ENCODE measurements at places on chromosomes 6 and 20.

- peak; percentile 88 for DNase-seq
Observed at GRCh38 chr20:34704177-34705007, at the start of gene TP53INP2. Gene TP53INP2 (plus strand): TSS chr20:34704344. CDS start chr20:34708740, 4,396 bp downstream.

DNA sequence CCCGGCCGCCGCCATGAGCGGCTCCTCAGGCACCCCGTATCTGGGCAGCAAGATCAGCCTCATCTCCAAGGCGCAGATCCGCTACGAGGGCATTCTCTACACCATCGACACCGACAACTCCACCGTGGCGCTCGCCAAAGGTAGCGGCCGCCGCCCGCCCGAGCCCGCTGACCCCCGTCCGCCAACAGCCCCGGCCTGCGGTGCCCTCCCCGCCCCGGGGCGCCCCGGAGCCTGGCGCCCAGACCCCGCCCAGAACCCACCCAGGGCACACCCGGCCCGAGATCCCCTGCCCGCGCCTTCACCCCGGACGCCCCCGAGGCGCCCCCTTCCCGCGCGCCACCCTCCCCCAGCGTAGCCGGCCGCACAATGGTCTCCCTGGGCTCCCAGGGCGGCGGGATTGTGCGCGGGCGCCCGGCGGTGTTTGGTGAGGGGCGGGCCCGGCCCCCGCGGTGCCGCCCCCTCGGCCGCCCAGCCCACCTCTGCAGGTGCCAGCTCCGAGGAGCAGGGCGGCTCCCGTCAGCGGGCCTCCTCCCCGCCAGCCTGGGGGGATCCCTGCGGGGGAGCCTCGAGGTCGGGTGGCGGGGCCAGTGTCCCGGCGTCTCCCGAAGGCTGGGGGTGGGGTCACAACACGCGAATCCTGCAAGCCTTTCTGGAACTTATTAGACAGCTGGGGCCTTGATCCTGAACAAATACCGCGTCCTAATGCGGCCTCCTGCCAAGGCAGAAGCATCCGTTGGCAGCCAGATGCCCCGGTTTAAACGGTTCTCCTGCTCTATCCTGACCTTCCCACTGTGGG is 577 bp downstream of the LSM14B start:
- peak; percentile 44 for DNase-seq

DNA sequence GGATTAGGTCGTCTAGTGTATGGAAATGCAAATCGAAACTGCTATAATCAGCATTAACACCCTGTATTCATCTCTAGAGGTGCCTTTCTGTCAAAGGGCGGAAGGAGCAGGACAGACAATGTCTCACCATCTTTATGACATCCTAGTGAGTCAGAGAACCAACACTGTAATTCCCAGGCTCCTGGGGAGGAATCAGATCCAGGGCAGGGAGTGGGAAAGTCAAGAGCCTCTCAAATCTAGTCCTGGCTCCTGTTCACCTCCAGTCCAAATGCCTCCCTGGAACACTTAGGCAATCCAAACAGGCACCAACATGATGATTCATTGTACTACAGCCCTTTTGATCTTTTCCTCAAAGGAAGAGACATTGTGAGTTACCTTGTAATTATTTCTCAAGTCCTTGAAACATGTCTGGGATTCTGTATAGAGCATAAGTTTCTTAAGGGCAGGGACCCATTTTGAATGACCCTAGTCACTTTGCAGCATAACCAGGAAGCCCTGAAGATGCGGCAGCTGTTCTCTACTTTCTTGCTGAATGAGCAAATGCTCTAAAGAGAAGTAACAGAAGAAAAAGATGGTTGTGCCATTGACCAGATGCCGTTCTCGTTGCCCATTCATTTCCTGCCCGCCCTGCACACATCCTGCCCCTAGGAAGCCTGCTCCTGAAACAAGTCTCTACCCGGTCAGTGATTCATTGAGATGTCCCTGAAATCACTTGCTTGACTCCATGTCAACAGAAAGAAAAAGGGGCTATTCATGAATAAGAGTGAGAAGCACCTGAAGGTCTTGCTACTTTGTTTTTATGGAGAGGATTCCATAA is 112.8 kb upstream of the JARID2 start:
- DNase-seq = peak; percentile 71

DNA sequence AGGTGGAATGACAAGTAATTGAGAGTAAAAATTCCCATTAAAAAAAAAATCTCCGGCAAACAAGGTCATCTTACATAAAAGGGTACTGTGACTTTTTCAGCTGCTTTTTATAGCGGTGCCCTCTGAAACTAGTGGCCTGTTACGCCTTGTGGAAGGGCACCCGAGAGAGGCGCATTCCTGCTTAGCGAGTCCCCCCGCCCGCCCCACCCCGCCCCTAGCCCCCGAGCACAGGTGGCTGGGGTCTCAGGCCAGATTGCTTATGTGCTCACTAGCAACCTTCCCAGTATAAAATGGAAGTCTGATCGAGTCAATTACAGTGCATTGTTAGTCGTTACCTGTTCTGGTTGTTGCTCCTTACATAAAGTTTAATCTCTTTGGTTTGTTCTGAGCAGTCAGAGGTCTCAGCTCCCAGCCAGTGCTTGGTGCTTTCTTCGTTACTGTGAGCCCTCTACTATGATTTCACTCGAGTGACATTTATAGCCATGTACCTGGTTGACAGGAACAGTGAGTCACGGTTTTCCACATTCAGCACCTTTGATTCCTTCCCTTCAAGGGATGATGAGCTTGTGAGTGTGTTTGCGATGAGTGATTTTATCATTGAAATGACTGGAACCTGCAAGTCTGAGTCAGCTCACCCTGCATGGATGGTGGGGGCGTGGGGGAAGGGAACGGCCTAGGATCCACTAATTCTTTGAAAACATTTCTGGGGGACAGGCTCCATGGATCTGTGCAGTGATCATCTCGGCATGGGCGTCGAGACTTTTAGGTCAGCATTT is 47.6 kb downstream of the ZDHHC14 start:
- no peak for DNase-seq

GRCh38 chr20:52230409-52230808 is 38.8 kb upstream of the ZFP64 start:
- peak; percentile 51 for DNase-seq

GRCh38 chr6:106547601-106548453 is 81.5 kb downstream of the RTN4IP1 start:
- peak; percentile 22 for DNase-seq

DNA sequence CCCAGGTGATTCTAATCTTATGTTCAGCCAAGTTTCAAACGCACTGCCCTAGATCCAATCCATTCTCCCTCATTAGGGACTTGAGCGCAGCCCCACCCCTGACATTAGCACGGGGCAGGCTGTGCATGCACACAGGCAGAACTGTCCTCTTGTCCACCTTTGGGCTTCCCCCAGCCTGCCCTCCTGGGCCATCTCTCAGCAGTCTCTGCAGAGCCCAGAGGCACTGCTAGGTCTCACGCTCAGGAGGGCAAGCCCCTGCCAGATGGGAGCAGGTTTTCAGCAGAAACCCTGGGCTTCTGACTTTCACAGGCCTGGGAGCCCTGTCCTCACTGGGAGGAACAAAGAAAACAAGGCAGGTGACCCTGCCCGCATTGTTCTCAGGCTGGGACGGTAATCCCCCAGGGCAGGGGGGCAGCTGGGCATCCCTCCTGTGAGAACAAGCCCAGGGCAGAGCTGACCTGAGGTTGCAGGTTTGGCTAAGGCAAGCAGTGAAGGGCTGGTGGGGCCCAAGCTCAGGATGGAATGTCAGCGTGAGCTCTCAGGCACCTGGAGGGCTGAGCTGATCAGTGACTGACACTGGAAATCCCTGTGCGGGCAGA is 24.5 kb downstream of the KCNK5 start:
- DNase-seq = no peak

DNA sequence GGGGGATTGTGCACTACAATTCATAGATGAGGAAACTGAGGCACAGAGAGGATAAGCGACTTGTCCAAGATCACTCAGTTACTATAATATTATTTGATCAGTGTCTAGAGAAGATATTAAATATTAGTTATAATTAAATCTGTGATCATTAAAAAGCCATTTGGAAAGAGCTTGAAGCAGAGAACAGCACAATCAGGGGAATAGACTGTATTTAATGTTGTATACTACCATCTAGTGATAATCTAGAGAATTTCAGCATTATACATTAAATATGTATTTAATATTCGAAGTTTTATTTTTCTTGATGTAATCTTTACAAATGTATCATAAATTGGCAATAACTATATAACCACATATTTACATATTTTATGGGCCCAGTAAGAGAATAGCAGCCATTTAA is 20.1 kb upstream of the MTCL3 start:
- DNase-seq = peak; percentile 39

DNA sequence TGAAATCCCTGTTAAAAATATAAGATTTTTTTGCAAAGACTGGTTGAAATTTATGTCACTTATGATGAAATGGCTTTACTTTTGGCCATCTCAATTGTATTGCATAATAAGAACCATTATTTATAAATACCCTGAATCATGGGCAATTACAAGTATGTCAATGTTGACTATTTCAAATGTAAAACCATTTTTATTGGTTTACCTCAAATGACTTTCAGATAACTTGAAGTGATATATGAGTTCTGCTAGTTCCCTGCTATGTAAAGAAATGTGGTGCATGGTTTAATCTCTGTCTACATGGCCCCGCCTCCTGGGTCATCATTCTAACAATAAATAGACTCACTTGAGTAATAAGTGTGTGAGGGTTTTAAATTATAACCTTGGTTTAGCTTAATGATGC is 275.6 kb upstream of the PREP start:
- DNase-seq = peak; percentile 51

- DNase-seq = no peak
Observed at GRCh38 chr6:136761227-136761922, 30.9 kb downstream of the MAP3K5 start.

- DNase-seq = no peak
Observed at GRCh38 chr6:163406366-163406765, 8.2 kb upstream of the QKI start.

- DNase-seq = no peak
Observed at GRCh38 chr20:63428906-63429575, 43.4 kb downstream of the KCNQ2 start.

GRCh38 chr20:49880177-49880576 is 35.2 kb downstream of the SPATA2 start:
- no peak for DNase-seq

DNA sequence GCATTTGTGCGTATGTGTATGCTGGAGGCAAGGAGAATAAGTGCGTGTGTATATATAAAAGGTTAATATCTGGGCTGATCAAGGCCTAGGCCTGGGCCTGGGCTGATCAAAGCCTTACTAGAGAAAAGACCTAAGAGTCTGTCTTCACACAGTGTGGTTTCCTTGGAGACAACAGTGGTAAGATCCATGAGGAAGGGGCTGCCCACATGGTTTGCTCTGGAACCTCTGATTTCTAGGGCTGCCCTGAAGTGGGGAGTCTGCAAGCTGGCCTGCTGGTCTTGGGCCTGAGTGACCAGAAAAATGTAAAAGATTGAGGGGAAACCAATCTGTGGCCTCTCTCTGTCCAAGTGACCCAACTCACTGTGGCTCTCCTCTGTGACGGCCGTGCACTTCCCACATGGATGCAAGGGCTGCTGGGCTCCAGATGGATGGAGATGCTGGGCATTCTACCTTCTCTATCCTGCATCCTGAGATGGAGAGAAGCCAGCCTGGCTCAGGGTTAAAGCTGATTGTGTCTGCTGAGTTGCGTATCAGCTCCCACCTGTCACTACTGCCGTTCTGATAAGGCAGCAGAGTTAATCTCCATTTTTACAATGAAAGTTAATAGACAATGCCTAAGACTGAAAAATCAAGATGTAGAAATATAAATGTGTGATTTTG is 90.3 kb upstream of the NXT1 start:
- DNase-seq = no peak

DNA sequence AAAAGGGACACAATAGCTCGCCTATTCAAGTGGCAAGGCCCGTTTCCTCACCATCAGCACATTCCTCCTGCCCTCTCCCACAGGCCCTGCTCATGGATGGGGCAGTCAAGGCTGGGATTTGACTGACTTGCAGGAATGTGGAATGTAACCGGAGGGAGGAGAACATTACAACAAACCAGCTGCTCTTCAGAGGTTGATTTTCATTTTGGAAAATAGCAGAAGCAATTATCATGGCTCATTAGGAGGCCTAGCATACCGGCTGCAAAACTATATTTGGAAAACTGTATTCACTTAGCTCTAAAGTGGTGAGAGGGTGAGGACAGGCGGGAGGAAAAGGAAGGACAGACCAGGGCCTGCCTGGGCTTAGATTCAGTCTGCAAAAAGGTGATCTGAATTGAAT is 283.7 kb downstream of the CD83 start:
- DNase-seq = peak; percentile 33

DNA sequence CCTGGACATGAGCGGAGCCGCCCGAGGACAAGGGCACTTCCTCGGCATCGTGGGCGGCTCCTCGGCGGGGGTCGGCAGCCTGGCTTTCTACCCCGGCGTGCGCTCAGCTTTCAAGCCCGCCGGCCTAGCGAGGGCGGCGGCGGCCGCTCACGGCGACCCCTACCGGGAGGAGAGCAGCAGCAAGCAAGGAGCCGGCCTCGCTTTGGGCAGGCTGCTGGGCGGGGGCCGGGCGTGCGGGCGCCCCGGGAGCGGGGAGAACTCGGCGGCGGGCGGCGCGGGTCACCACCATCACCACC is 6.7 kb downstream of the PRDM13 start:
- peak; percentile 20 for DNase-seq

DNA sequence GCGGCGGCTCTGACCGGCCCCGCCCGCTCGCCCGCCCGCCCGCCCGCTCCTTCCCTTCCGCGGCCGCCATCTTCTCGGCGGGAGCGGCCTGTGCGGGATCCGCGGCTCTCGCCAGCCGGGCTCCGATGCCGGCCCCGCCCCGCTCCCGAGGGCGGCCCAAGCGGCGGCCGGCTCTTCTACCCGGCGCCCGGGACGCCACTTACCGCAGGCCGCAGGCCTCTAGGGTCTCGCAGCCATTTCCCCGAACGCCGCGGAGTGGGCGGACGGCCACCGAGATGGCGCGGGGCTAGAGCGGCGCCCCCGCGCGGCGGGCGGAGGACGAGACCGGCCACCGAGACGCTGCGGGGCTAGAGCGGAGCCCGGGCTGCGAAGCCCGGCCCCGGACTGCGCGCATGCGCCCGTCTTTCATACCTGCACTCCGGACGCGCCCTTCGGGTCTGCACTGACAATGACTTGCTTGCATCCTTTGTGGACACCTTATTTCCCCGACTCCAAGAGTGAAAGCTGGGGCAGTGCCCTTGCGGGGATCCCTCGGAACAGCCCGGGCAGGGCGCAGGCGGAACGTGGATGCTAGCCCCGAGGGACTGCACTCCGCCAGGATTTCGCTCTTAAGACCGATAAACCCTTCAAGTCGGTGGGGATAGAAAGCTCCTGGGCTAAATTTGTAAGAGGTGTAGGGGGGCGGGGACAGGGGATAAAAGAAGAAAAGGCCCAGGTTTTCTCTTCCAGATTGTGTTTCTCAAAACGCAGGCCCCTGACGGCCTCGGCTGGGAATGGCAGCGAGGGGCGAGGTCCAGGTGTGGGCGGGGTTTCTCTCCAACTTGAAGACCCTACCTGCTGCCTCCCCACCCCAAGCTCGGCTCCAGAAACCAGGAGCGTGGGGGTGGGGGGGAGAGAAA is at the start of gene DIDO1:
Gene DIDO1 (minus strand): TSS at position 277 of the 899 bp plus-strand sequence.
- DNase-seq = peak; percentile 80

GRCh38 chr6:27553123-27553904 is 80.4 kb upstream of the ZNF184 start:
- peak; percentile 9 for DNase-seq

DNA sequence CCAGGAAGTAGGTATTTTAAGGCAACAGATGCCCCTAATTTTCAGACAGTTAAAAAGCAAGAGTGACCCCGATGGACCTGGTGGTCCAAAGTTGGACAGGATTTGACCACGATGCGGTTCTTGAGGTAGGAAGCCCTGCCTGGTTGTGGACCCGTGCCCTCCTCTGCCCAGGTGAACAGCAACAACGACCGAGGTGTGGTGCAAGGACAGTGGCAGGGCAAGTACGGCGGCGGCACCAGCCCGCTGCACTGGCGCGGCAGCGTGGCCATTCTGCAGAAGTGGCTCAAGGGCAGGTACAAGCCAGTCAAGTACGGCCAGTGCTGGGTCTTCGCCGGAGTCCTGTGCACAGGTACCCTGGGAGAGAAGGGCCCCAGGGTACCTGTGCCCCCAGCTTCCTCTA is 18.7 kb downstream of the TGM6 start:
- DNase-seq = no peak
